ENCODE measurements at places on chromosomes 7 and 10. TPM values are rescaled to one million over a fixed set of nuclear protein-coding genes. Genes with fewer than 3 reads are reported as not detected.

OR2A2 gene
- total RNA-seq: not detected

GNAT3 gene
- total RNA-seq: not detected

OR6B1 gene
- not detected for total RNA-seq

CYP3A5 gene
- total RNA-seq: 0.31 TPM

RBM33 gene
- 61.1 TPM for total RNA-seq

CYP3A4 gene
- 0.15 TPM for total RNA-seq

VIPR2 gene
- total RNA-seq: not detected

PDE6C gene
- not detected for total RNA-seq

SNCG gene
- 5.2 TPM for total RNA-seq

NUTM2A gene
- total RNA-seq: 0.21 TPM

HMX3 gene
- total RNA-seq: 15.2 TPM

KLHL7 gene
- 33.8 TPM for total RNA-seq

SPDYE16 gene
- total RNA-seq: not detected

SHH gene
- 22.9 TPM for total RNA-seq

CHST15 gene
- 33.2 TPM for total RNA-seq

C10orf67 gene
- not detected for total RNA-seq

RTKN2 gene
- 21.3 TPM for total RNA-seq

PLAC9 gene
- total RNA-seq: not detected

TNKS2 gene
- 46.2 TPM for total RNA-seq

SPAM1 gene
- not detected for total RNA-seq

MBL2 gene
- total RNA-seq: not detected

CYP26C1 gene
- total RNA-seq: 1.1 TPM

HABP2 gene
- total RNA-seq: 0.13 TPM

MMP21 gene
- total RNA-seq: not detected

CCDC146 gene
- 1.2 TPM for total RNA-seq

DNAJB6 gene
- 201 TPM for total RNA-seq

SFRP5 gene
- total RNA-seq: 0.64 TPM

MRPS17 gene
- 28.9 TPM for total RNA-seq

OR2F1 gene
- not detected for total RNA-seq

RAMP3 gene
- 0.13 TPM for total RNA-seq

SUN3 gene
- 0.49 TPM for total RNA-seq

IKZF1 gene
- total RNA-seq: 0.77 TPM

CNPY1 gene
- total RNA-seq: not detected

HOXA3 gene
- total RNA-seq: 30.2 TPM

MGAM2 gene
- 0.10 TPM for total RNA-seq

ANKRD30A gene
- not detected for total RNA-seq

WASHC2A gene
- 67.0 TPM for total RNA-seq

ENTPD7 gene
- total RNA-seq: 15.9 TPM

Data from Panc1 (cell line).